ENCODE measurements at places on chromosomes 16 and 17.

GRCh38 chr17:2170023-2170422 lies 115.1 kb downstream of the HIC1 start:
- DNase-seq = no peak

- no peak for DNase-seq
Observed at GRCh38 chr17:82231562-82232321, 2.9 kb downstream of the SLC16A3 start.

GRCh38 chr16:3094289-3095027 lies 4.6 kb downstream of the ZSCAN10 start:
- no peak for DNase-seq

- peak; percentile 54 for DNase-seq
Observed at GRCh38 chr17:10616502-10617119, 40.5 kb downstream of the MYH3 start.

- DNase-seq = no peak
Observed at GRCh38 chr17:4101759-4102405, 40.9 kb downstream of the ZZEF1 start.

DNA sequence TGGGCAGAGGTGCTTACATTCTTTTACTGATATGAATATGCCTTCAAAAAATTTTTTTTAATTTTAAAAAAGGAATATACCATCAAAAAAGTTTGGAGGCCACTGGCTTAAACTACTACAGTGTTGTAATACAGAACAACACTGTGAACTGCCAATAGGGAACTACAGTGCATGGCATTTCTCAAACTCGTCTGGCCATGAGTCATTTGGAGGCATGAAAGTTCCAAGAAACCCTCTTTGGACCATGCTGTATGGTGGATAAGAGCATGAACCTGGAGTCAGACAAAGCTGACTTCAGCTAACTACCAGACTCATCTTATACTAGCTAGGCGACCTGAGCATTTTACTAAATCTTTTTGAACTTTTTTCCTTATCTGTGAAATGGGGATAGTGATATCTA lies 9.2 kb upstream of the NF1 start:
- no peak for DNase-seq

GRCh38 chr17:18248300-18248731 lies 10.2 kb downstream of the FLII start:
- DNase-seq = no peak

- no peak for DNase-seq
Observed at GRCh38 chr16:50848755-50849514, 107.0 kb downstream of the CYLD start.

- DNase-seq = no peak
Observed at GRCh38 chr17:27650836-27651235, 19.8 kb downstream of the LGALS9 start.

- no peak for DNase-seq
Observed at GRCh38 chr16:85201574-85201973, 89.3 kb upstream of the CIBAR2 start.

- DNase-seq = no peak
Observed at GRCh38 chr17:28497931-28498330, 8.2 kb upstream of the FOXN1 start.

DNA sequence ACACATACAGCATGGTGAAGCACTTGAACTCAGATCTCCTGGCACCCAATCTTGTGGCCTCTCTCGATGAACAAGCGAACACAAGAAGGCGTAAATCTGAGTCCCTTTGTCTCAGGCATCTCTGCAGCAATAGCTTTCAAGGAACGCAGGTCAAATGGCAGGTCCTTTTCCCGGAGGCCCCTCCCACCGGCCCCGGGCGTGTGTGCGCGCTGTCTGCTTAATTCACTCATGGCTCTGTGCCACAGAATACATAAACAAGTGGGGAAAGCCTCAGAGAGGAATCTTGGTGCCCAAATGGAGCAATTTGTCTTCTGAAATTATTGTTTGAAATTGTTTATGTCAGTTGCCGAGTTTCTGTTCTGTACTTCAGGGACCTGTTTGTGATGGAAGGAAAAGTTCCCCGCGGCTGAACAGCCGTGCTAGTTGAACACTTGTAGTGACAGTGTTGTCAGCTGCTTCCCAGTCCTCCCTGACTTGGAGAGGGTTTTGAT lies 14.8 kb downstream of the MYOCD start:
- DNase-seq = no peak

DNA sequence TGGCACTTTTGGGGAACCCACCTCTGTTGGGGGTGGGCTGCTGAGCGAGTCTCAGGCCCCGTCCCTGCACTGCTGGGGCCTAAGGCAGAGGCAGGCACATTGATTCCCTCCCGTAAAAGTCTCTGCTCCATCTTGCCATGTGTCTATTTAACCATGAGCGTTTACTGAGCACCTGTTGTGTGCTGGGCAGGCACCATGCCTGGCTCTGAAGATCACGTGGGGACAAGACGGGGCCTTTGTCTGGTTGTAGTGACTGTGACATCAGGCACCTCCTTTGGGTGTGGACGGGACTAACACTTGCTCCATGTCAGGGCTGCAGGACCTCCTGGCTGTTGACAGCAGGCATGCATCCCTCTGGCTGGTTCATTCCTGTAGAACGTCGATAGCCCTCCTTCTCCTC lies 204.7 kb upstream of the CIBAR2 start:
- DNase-seq = no peak

GRCh38 chr17:38897176-38897575 lies 27.3 kb downstream of the LASP1 start:
- DNase-seq = no peak

- DNase-seq = no peak
Observed at GRCh38 chr16:86457501-86458148, 52.7 kb upstream of the FOXF1 start.

DNA sequence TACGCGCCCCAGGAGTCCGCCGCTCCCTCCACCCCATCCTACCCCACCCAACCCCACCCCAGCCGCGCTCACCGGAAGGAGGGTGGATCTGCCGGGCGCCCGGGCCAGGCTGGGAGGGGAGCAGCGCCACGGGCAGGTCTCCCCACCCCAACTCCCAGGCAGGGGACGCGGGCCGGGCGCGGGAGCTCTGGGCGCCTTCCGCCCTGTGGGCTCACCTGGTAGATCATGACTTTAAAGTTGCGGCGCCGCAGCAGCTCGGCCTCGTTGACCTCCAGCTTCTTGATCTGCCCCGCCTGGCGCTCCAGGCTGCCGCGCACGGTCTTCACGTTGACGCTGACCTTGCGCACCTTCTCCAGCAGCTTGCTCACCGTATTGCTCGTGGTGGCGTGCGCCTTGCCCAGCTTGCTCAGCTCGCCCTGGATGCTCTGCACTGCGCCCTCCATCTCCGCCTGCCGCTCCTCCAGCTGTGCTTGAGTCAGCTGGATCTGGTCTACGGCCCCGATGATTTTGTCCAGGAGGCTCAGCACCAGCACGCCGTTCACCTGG lies 571 bp downstream of the CAVIN1 start:
- DNase-seq = no peak

- DNase-seq = no peak
Observed at GRCh38 chr16:79439901-79440300, 160.6 kb downstream of the MAF start.

DNA sequence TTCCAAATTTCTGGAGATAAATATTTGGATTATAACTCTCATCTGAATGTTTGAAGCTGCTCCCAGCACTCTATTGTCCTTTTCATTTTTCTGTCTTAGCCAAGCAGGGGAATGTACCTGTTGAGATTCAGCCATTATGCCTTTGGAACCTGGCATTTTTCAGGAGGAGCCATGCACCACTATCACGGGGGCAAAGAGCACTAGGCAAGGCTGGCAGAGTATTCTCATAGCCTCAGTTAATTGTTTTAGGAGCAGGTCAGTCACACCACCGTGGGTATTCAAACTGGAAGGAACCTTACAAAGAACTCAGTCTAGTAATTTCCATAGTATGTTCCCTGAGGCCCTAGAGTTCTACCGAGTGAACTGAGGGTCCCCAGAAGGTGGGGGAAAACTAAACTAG lies 348.9 kb downstream of the TMEM114 start:
- no peak for DNase-seq

DNA sequence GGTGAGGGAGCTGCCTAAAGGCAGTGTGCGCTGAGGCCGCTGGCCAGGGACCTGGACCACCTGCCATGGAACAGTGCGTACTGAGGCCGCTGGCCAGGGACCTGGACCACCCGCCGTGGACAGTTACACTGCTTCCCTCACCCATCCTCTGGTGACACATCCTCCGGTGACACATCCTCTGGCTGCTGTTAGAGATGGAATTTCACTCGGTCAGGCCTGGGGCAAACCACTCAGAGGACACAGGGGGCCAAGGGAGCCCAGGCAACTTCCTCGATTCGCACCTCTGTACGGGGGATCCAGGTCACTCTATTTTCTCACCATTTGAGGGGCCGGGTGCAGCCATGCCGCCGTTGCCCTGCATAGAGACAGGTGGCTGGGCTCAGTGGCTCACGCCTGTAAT lies 32.4 kb upstream of the RPTOR start:
- DNase-seq = no peak

DNA sequence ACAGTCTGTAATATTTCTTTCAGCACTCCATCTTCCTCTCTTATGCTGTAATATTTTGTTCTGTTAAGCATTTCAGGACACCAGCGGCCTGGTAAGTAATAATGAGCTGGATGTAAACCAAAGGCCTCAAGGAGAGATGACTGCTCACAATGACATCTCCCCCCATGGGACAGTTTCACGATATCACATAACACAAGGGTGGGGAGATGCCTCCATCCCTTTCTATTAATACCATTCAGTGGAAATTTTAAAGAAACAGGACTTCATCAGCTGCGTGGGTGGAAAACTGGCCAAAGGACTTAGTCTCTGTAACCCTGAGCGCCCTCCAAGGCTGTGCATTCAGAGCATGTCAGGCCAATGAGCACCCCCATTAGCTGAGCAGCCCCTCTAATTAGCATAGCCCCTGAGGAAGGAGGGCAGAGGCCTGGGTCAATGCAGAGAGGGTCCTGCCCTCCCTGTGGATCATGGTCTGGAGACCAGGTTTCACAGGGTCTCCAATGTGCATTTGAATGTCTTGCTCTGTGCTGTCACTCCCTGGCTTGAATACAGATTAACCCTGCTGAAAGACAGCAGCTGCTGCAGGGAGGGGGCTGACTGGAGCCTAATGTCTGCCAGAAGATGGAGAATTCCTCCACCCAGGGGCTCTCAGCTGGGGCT lies 156.4 kb downstream of the HS3ST2 start:
- DNase-seq = no peak

DNA sequence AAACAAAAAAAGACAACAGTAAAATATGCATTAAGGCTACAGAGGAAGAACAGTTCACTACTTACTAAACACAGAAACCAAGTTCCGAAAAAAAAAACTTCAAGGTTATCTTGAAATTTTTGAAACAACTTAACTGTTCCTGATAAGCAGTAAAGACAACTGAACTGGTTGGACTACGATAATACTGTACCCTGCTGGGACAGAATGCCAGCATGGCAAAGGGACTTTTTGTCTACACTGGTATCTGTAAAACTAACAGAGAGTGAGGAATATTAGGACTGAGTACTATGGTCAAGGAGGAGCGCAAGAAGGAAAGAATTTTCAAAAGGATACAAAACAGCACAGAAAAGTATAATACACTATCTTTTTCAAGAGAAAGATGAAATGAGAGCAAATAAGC lies 19.8 kb downstream of the SETD6 start:
- no peak for DNase-seq

DNA sequence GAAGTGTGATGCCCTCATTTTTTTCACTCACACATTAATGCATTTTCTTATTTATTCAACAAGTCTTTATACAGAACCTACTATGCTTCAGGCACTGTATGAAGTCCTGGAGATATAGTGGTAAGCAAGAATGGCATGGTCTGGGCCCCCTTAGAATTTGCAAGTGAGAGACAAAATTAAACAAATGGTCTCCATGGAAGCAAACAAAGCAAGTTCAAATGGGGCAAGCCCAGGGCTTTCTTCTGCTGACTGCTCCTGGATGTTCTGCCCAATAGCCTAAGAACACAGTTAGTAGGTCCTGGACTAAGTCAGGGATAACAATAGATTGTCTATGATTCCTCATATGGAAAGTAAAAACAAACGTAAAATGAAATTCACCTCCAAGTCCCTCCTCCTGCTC lies 31.3 kb upstream of the DDX52 start:
- no peak for DNase-seq

DNA sequence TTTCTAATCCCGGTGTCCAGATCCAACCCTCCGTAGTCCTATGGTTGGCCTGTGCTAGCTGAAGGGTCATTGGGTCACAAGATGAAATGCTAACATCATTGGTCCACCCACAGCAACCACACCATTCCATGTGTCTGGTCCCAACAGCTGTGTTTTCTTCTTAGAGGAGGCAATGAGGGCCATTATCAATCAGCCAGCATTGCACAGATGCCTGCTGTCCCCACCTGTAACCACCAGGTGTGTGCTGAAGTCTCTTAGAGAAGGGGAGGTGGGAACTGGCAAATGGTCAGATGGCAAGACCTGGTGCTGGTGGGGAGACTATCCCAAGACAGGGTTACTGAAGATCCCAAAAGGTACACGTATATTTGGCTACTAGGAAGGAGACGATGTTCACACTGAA lies 37.4 kb downstream of the HIC1 start:
- no peak for DNase-seq

GRCh38 chr16:26816885-26817571 lies 249.7 kb upstream of the C16orf82 start:
- DNase-seq = no peak

DNA sequence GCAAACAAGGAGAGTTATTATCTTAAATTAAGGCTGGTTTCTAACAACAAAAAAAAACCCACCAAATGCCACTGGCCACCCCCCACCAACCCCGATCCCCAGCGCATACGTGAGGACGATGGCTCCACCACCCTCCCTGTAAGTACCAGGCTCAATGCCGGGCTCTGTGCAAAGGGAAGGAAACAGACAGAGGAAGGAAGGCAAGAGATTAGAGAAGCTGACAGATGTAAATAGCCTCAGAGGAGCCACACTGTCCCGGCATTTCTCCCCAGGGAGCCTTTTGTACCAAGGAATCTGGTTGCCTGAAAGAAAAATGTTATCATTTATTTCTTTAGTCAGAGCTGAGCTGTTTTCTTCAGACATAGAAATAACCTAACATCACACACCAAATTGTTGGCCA lies 13.1 kb downstream of the SOST start:
- DNase-seq = no peak

DNA sequence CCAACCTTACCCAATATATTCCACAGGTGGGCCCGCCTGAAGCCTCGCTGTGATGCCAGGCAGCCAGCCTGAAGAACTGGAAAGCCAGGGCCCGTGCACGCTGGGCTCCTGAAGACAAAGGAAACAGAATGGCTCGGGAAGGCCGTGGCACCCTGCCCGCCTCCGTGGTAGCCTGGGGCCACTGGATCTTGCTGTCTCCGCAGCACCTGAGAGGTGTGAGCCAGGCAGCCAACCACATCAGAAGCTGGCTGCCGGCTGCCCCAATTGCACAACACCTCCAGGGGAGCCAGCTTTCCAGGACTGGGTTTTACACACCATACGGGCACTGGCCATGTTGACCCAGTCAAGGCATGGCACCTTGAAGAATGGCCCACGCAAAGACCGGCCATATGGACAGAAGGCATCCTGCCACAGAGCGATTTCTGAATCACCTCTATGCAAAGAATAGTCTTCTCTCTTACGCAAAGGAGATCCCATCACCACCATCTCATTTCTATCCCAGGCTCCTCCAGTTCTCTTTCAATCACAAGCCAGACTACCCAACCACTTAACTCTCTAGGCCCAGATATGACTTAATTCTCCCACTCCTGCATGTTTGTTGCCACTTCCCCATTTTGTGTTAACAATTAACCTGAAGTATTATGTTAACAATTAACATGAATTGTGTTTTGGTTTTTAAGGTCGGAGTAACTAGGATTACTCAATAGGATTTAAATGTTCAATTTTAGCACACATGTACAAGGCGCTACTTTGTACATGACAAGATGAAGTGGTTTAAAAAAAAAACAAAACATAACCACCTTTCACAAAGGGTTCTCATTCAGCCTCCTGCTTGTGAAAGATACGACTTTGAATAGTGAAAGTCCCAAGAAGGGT lies 32.1 kb downstream of the ZFHX3 start:
- no peak for DNase-seq
